Stimulated activated CD4-positive, alpha-beta T cell treated with anti-CD3 and anti-CD28 coated beads, TNF-alpha, amount 100 ng/mL, for 24 hours (primary cell): ENCODE measurements at places on chromosomes 16 and 17.

- DNase-seq, result no peak
Measured at GRCh38 chr16:81143921-81144471, 47.8 kb upstream of the GCSH start.

GRCh38 chr17:82414548-82415281, 3.4 kb upstream of the HEXD start:
- peak; percentile 70 for DNase-seq

DNA sequence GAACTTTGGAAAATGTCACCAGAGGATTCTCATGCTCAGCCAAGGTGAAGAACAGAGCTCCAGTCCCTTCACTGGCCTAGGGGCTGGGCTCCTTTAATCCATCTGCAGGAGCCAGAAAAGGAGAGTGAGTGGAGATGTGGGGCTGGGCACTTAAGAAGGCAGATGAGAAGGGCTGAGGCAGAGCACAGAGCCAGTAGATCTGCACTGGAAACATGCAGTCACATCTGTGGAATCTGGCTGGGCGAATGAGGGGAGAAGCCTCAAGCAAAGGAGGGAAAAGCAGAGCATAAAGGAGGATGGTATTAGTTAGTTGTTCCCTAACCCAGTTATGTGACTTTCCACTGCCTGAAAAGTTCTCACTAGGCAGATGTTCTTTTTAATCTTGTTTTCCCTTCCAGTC, 50.4 kb upstream of the BCAR1 start:
- DNase-seq, result no peak

DNA sequence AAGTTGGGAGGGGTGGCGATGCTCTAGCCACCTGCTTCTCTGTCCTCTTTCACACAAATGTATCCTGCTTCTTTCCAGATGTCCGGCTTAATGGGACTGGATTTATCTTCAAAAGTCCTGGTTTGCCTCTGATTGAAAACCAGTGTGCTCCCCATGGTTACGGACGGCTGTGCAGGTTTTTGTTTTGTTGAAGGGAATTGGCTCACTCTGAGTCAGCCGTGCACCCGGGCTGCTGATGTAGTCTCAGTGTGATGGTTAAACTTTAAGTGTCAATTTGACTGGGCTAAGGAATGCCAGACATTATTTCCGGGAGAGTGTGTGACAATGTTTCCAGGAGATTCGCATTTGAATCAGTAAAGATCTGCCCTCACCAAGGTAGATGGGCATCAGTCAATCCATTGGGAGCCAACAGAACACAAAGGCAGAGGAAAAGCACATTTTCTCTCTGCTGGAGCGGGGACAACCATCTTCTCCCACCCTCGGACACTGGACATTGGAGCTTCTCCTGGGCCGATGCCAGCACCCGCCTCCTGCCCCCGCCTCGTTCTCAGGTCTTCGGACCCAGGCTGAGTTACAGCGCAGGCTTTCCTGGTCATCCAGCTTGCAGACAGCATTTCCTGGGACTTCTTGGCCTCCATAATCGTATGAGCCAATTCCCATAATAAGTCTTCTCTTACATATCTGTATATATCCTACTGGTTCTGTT, 126.9 kb upstream of the TNRC6C start:
- no peak for DNase-seq

DNA sequence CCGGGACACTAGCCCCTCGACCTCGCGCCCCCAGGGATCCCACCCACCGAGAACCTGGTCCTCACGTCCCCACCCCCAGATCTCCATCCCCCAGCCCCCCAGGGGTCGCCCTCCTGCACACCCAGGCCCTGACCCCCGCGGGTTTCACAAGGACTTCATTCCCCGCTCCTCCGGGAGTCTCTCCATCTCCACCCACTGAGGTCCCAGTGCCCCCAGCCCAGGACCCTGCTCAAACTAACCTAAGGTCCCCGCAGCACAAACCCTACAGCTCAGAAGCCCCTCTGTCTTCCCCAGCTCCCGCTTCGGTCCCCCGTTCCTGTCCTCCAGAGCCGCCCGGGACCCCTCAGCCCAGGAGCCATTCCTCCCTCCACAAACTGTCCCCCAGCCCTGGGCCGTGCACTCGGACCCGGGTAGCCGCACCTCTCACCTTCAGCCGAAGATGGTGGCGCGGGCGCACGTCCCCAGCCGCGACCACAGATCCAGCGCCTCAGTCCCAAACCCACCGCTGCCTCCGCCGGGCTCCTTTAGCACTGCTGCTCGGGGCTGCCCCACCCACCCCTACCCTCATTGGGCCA, at the start of gene MYH10:
Gene MYH10, minus strand, starts transcription at position 499 of the 575 bp plus-strand sequence. CDS start 7,479 bp downstream, outside the sequence.
- no peak for DNase-seq

- DNase-seq, result no peak
Measured at GRCh38 chr17:50423553-50424159, 2.4 kb upstream of the ACSF2 start.

DNA sequence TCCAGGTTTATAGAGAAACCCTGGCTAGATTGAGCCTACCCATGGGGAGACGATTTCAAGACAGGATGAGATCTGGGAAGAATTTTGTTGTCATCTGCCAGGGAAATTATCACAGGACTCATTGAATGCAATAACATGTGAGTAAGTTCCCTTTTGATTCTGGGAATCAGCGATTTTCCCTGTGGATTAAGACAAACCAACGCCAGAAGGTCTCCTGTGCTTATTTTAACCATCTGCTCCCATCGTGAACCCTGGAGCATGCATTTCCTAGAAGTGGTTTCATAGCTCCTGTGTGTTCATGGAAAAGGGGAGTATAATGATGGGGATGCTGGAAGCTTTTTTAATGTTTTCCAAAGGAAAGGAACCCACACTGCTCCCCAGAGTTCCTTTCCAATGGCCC, 21.0 kb upstream of the ARHGAP44 start:
- no peak for DNase-seq

GRCh38 chr17:29292071-29292991, 1.6 kb downstream of the NUFIP2 start:
- DNase-seq, result peak; percentile 9

DNA sequence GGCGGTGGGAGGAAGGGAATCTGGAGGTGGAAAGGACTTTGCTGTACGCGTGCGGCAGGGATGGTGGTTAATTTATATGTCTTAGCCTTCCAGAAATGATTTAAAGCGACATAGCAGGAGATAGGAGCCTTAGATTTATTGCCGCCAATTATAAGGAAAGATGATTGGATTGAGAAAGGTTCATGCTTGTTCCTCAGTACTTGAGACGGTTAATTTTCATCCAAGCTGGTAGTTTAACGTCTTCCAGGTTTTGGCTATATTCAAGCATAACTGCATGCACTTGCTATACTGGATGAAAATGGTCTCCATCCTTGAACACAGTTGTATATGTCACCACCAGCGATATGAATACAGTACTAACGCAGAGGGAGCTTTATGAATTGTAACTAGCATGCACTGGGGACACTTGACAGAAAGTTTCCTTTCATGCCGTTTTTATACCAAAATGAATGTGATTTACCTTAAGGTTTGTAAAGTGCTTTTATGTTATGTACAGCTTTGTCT, 610 bp upstream of the PEX12 start:
- DNase-seq, result no peak
